ENCODE measurements at places on chromosomes 12 and 14.

DNA sequence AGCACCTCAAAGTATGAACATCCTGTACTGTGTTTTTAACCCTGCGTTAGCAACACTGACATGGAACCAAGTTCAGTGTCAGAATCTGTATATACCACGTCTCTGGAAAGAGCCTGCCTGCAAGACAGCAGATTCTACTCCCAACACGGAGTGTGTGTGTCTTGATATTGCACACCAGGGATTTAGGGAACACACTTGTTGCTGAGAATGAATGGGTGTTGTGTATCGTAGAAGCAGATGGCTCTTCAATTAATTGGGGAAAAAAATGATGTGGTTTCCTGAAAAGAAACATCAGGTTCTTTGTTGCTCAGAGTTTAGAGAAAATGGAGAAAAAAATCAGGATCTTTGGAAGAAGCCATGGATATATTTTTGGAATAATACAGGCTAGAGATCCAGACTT, 170.8 kb downstream of the EGLN3 start:
- no peak for DNase-seq

DNA sequence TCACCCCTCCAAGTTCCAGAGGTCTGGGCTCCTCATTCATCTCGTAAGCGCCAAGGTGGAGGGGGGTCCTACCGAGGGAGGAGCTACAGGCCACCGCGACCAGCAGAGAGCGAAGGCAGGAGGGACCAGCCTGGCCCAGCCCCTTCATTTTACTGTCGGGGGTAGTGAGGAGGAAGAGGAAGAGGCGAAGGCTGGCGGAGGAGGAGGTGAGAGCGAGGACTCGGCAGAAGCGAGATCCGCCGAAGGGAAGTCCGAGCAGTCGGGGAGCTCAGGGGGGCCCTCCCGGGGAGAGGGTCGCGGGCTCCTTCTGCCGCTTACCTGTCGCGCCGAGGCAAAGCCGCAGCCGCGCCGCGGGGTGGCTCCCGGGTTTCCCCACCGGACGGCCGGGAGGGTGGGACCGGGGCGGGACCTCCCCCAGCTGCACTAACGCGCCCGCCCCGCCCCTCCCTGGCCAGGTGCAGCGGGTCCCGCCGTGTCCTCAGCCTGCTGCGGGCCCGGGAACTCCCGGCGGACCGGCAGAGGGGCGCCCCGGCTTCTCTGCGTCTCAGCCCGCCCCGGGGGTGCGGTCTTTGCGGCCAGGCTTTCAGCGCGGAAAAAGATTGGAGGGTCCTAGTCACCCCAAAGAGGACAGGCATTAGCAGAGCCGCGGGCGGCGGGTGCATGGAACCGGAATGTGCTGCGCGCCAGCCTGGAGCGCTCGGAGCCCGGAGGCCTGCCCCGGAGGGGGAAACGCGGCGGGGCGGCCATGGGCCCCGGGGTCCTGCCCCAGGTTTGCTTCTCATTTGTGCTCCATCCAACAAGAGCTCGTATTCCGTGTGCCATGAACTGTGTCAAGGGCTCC, at the start of gene GALNT6:
Gene GALNT6 (minus strand): TSS at position 124 of the 841 bp plus-strand sequence. CDS start 11,625 bp downstream, outside the sequence.
- DNase-seq: peak; percentile 49

- DNase-seq: no peak
These were observed 341.8 kb downstream of the NRXN3 start for GRCh38 chr14:78512021-78512420.

GRCh38 chr14:104756477-104757237, 3.7 kb downstream of the SIVA1 start:
- no peak for DNase-seq

- no peak for DNase-seq
These were observed 237.3 kb downstream of the CCDC59 start for GRCh38 chr12:82120901-82121300.

- no peak for DNase-seq
These were observed 35.1 kb upstream of the PPP2R5E start for GRCh38 chr14:63578300-63578699.

DNA sequence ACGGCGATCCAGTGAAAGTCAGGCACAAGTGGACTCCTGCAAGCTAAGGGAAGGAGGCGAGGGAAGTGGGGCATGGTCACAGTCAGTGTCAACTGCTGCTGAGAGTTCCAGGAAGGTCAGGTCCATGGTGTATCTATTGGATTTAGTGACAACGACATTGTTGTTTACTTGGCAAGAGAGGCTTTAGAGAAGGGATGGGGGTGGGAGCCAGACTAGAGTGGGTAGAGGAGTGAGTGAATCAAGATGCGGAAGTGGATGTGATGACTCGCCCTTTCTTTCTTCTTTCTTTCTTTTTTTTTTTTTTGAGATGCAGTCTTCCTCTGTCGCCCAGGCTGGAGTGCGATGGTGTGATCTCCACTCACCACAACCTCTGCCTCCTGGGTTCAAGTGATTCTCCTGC, 12.5 kb downstream of the P2RX7 start:
- DNase-seq: peak; percentile 31

- peak; percentile 85 for DNase-seq
These were observed 9.8 kb upstream of the HSP90AA1 start for GRCh38 chr14:102096569-102097188.

DNA sequence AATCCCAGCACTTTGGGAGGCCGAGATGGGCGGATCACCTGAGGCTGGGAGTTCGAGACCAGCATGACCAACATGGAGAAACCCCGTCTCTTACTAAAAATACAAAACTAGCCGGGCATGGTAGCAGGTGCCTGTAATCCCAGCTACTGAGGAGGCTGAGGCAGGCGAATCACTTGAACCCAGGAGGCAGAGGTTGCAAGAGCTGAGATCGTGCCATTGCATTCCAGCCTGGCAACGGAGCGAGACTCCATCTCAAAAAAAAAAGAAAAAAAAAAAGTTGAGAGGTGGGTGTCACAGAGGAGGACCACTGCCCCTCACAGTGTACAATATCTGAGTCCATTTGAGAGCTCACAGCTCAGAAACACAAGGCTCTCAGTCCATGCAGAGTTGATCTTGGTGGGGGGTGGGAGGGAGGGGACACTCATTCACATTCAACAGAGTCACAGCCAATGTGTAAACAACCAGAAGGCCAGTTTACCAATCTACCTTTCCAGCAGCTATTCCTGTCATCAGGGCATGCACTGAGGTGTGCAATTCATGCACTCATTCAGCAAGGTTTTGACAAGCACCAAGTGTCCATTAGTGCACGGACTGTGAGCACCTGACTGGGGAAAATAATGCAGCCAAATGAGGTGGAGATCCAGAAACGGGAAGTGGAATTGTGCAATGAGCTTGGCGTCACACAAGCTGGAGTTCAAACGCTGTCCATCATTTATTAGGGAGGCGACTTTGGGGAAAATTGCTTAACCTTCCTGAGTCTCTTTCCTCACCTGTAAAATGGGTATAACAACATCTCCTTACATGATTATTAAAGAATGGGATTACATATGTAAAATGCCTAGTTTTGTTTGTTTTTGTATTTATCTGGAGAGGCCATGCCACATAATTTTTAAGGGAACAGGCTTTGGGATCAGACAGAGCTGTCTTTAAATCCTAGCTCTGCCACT, 4.4 kb upstream of the EIF5 start:
- peak; percentile 67 for DNase-seq

GRCh38 chr12:82363990-82364389, 5.7 kb downstream of the METTL25 start:
- DNase-seq: no peak

DNA sequence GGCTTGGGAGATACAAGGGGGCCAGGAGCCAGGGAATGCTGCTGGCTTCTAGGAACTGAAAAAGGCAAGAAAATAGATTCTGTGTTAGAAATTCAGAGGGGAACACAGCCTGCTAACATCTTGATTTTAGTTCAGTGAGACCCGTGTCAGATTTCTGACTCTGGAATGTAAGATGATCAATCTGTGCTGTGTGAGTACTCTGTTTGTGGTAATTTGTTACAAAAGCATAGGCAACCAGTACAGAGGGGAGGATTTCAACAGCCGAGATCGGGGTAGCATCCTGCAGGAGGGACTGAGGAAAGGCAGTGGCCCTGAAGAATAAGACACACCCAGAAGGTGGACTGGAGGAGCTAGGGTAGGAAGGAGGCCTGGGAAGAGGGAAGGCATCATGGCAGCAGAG, 410.0 kb upstream of the CCDC196 start:
- DNase-seq: no peak

DNA sequence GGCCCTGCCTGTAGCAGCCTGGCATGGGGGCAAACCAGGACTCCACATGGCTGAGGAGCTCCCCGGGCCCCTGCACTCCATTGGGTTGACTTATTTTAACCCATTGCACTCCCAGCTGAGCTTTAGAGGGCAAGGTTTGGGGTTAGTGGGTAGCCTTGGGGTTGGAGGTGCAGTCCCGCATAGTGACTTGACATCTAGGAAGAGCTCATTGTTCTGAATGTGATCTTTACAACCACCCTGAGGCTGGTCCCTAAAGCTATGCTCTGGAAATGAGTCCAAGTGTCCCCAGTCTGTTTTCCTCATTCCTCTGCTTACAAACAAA, 36.4 kb downstream of the NFKBIA start:
- no peak for DNase-seq

DNA sequence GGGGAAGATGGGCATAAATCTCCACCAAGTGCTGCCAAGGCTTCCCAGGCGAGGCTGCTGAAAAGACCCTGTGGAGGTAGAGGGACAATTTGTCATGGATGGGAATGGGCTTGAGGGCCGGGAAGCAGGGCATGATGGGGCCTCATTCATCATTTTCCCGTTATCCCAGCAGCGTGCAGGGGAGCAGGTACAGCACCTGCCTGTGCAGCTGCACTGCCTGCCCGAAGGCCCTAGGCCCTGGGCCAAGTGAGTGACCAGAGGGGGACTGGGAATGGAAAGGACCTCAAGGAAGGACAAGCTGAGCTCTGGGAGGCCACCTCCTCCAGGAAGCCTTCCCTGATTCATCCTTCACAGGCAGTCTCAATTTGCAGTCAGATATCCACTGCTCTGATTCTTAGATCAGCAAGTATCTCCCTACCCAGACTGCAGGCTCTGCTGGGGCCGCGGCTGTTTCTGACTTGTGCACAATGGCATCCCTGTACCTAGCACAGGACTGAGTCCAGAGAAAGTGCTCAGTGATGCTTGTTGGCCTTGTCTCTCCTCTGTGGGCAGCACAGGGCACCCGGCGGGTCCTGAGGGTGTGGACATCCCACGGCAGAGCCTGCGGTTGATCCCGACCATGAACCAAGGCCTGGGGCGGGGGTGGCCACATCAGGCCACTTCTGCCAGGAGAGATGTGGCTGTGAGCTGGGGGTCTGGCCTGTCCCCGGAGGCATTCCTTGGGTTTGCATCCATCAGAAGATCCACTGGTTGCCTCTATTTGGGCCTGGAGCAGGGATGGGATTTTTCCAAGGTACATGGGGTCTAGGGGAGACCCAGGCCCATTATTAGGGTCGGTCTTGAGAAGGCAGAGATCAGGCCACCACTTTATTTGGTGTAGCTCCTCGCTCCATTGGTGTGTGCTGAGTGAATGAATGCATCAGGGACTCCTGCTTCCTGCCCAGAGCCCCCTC, 167.3 kb upstream of the RTL1 start:
- DNase-seq: peak; percentile 7

DNA sequence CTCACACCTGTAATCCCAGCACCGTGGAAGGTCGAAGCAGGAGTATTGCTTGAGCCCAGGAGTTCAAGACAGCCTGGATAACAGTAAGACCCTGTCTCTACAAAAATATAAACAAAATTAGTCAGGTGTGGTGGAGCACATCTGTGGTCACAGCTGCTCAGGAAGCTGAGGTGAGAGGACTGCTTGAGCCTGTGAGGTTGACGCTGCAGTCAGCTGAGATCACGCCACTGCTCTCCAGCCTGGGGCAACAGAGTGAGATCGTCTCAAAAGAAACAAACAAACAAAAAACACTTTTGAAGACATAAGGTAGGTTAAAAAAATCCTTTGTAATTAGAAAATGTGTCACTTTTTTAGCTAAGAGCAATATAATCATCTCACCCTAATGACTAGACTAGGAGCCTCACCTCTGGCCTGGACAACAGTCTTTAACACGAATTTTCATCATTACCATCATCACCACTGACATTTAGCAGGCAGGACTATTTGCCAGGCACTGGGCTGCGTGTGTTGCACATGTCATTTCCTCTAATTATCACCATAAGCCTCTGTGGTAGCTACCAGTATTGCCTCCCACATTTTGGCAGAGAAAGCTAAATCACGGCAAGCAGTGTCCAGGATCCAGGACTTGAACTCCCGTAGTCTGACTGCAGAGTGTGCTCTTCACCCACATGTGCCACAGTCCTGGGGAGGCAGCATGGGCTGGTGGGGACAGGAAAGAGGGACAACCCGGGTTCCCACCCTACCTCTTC, 4.6 kb upstream of the SYCP3 start:
- DNase-seq: peak; percentile 36

DNA sequence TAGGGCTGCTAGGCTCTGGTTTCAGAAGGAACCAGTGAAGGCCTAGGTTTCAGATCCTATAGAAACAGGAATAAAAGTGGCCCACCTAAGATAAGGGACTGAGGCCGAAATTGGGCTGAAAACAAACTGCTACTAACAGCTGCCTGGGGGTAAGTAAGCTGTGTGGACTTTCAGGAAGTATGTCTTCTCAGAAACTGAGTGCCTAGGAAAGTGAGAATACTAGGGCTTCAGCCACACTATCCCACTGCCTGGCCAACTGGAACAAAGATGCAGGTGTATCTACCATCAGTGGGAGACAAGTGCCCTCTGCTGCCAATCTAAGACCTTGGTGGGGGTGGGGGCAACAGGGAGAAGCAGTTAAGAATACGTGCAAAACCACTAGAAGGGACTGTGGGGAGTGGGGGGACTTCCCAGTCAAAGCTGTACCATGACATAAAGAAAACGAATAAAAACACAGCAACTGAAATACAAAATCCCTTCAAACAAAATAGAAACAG, 82.5 kb downstream of the MED13L start:
- no peak for DNase-seq

- DNase-seq: no peak
These were observed 1277.6 kb downstream of the AACS start for GRCh38 chr12:126342866-126343265.

DNA sequence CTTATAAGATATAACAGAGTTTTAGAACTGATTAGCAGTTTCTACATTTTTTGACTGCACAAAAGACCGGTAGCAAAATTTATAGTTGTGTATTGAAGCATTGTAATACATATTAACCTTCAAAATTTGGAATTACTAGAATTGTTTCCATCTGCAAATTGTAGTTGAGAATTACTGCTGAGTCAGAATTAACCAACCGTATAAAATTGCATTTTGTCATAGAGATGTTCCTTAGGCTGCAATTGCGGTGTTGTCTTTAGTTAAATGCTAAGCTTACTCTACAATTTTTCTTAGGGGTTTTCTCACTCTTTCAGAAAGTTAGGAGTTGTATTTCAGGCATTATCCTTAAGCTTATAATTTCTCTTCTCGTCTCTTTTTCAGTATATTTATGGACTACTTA, 132.2 kb downstream of the PLEKHA5 start:
- no peak for DNase-seq

All from adrenal gland (tissue), 19 donors.